ENCODE measurements at places on chromosomes 6 and 20.

- ATAC-seq, result no peak
Observed at GRCh38 chr6:150276937-150277742, 91.7 kb upstream of the IYD start.

GRCh38 chr6:47890326-47890875 is 108.6 kb downstream of the OPN5 start:
- ATAC-seq, result no peak

- no peak for ATAC-seq
Observed at GRCh38 chr6:121260651-121261102, 73.6 kb downstream of the TBC1D32 start.

- no peak for ATAC-seq
Observed at GRCh38 chr6:25583099-25583498, 68.9 kb upstream of the SCGN start.

DNA sequence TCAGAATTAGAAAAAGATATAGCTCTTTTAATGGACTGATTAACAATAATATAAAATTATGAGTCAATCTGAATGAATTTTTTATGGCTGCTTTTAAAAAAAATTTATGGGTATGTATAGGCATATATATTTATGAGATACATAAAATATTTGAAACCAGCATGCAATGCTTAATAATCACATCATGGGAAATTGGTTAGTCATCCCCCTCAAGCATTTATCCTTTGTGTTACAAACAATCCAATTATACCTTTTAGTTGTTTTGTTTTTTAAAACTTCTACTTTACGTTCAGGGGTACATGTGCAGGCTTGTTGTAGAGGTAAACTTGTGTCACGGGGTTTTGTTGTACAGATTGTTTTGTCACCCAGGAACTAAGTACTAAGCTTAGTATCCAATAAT is 63.4 kb upstream of the HMGCLL1 start:
- ATAC-seq, result no peak

DNA sequence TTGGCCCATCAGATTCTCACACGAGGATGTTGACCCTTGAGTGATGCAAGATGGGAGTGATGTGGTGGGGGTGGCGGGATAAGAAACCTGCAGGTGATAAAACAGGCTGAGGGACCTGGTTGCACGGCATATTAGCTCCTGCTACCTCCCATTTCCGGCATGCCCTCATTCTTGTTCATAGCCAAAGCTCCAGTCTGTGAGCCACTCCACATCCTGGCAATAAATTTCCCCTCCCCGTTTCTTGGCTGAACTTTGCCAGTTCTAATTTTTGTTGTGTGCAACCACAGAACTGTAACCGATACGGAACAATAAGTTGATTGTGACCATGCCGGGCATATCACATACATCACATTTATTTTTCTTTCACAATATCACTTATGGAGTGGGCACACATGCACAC is 41.6 kb upstream of the NFATC2 start:
- no peak for ATAC-seq

DNA sequence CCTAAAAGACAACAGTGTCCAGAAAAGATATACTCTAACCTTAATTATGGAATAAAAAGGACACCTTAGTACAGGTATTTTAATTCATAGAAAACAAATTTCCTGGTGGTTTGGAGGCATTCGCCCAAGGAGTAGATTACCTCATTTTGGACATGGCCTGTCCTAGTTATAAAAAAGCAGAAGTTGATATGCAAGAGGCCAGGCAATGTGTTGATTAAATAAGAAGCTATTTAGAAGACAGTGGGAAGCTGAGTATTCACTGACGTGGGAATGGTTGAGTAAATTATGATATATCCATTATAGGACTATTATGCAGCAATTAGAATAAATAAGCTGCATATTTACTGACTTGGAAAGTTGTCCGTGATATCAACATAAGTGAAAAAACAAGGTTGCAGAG is 314.9 kb downstream of the ALDH8A1 start:
- no peak for ATAC-seq

DNA sequence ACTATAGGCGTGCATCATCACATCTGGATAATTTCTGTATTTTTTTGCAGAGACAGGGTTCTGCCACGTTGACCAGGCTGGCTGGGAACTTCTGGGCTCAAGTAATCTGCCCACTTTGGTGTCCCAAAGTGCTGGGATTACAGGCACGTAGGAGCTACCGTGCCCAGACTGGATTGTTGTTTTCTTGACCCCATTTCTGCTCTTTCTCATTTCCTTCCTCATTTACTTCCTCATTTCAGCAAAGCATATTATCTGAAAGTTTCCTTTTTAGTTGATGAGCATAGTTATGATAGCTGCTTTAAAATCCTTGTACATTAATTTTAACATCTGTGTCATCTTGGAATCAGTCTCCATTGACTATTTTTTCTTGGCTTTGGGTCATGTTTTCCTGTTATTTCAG is 301.0 kb upstream of the RUNX2 start:
- no peak for ATAC-seq

Measured in activated CD4-positive, CD25-positive, alpha-beta regulatory T cell treated with anti-CD3 and anti-CD28 coated beads, Interleukin-2, amount 50 U/mL, for 24 hours (primary cell).